CD4-positive, alpha-beta T cell treated with Interleukin-21 for 1 hour (primary cell): ENCODE measurements at places on chromosomes 16 and 17.

DNA sequence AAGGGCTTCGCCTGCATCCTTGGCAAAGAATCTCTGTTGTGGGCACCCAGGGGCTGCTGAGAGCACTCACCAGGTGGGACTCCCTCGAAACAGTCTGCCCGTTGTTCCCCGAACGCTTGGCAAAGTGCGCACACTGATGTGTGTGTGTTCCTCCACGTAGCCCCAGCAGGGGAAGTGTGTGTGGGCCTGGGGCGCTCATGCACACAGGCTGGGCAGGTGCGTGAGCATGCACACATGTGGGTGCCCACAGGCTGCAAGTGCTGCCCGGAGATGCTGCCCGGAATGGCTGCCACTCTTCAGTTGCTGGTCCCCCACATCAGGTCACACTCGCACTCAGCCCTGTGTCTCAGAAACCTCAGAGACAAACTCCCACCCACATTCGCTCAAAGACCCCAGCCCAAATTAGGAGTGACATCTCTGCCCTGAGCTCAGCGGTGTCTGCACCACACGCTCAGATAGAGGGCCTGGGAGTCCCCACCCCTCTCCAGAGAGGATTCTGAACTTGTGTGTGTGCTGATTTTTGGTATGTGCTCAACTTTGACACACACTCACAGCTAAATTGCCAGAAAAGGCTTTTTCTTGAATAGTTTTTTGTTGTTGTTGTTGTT lies 119.4 kb downstream of the MGAT5B start:
- no peak for DNase-seq

DNA sequence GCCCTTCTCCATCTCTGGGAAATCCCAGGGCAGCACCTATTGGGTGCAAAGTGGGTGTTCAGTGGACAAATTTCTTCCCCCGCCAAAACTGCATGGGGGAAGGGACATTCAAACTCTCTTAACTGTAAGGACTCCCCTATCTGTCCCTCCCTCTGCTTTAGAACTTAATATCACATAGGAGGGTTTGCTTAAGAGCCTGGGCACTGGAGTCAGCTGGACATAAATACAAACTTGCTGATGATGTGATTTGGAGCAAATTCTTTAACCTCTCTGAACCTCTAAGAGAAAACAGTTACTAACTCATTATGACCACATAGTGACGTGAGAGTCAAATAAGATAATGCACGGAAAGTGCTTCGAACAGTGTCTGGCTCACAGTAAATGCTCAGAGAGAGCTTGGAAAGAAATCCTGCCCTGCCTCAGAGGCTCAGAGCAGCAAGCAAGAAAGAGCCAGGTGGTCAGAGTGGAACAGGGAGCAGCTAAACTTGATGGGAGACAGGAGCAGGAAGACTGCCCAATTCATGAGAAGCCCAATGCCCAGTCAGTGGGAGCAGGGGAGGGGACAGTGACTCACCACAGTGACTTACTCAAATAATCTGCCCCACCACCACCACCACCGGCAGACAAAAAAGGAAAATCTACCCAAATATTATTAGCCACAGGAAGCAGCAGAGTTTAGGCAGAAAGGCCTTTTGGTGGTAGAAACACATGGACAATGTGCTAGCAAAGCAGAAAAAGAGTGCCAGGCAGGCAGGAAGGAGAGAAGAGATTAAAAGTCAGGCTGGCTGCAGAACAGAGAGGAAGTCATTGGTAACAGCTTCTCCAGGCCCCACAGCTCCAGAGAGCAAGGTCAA lies 23.9 kb upstream of the CCL1 start:
- no peak for DNase-seq

DNA sequence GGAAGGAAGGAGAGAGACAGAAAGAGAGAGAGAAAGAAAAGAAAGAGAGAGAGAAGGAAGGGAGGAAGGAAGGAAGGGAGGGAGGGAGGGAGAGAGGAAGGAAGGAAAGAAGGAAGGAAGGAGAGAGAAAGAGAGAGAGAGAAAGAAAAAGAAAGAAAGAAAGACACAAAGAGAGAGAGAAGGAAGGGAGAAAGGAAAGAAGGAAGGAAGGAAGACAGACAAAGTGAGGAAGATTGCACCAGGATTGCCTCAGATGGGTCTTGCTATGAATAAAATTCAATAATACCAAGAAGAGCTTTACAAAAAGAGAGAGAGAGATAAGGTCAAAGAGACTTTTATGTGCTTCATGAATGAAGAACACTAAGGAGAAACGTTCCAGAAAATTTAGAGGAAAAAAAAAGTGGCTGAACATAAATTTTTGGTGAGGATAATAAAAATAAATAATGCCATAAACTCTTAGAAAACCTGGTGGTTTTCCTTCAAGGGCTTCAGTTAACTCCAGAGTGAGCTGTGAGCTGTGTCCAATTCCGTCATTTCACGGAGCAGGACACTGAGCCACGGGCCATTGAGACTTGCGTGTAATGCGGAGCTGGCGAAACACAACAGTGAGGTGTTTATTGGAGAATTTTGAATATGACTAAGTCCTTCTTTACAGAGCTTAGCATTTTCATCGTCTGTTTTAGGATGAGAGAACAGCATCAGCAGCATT lies 72.7 kb upstream of the TNRC6C start:
- no peak for DNase-seq

DNA sequence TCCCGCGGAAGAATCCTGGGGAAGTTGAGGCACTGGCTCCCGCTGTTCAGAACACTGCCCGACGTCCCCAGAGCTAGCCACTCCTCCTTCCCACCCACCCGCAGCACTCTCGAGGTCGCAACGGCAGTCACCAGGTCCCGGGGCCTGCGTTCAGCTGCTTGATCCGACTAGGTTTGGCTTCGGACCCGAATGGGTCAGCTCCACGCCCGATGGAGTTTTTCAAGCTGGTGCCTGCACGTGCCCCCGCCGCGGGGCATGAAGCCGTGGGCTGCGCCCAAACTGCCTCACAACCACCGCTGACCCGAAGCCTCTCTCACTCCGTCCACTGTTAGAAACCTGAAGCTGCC lies 12.4 kb upstream of the ODF4 start:
- no peak for DNase-seq

DNA sequence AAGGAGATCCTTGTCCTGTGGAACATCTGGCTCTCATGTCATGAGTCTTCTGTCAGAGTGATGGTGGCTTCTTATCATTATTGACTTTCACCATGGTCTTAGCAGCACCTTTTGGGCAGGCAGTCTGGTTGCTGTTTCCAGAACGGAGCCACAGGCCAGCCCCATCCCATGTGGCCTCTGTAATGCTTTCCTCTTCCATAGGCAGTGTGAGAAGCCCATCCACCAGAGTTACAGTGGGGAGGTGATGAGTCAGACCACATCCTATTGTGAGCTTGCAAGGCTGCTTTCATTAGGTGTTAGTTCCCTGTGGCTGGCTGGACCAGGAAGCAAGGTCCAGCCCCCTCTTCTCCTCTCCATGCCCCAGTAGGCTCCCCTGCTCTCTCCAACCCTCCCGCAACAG lies 30.8 kb upstream of the SPACA3 start:
- DNase-seq = no peak

GRCh38 chr16:87854053-87854906 lies 15.0 kb downstream of the SLC7A5 start:
- peak; percentile 54 for DNase-seq

- peak; percentile 10 for DNase-seq
Measured at GRCh38 chr17:16443511-16444257, 28.3 kb downstream of the TRPV2 start.

- no peak for DNase-seq
Measured at GRCh38 chr16:181565-182021, 1.3 kb downstream of the HBQ1 start.

GRCh38 chr16:17743578-17743977 lies 272.8 kb upstream of the XYLT1 start:
- no peak for DNase-seq

GRCh38 chr17:77151186-77151585 lies 10.4 kb downstream of the SEC14L1 start:
- DNase-seq = no peak

DNA sequence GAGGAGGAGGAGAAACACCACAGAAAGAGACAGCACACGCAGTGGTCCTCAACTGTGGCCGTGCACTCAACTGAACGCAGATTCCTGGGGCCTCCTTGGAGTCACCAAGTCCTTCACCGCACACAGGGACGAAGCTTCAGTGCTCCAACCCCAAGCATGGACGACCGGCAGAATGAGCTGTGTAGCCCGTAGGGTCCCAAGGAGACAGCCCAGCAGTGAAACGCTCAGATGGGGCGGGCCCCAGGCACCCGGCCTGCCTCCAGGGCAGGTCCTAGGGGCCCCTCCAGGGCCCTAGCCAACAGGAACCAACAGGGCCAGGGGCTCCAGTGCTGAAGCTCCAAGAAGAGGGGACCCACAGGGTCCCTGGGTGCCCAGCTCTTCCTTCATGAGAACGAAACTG lies 13.2 kb downstream of the RAB40B start:
- DNase-seq = no peak

DNA sequence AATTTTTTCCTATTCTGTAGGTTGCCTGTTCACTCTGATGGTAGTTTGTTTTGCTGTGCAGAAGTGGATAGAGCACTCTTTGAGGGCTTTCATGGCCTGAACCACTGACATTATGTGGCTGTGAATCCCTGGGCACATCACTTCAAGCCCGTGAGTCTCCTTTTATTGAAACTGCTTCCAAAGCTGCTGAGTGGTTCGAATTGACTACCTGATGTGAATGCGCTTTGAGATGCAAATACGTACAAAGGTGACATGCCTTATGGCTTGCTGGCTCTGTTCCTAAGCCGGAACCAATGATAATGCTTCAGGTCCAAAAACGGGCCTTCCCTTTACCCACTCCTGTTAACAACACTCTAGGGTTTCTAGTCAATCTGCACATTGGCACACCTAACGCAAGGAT lies 34.3 kb downstream of the ASPA start:
- DNase-seq = no peak

DNA sequence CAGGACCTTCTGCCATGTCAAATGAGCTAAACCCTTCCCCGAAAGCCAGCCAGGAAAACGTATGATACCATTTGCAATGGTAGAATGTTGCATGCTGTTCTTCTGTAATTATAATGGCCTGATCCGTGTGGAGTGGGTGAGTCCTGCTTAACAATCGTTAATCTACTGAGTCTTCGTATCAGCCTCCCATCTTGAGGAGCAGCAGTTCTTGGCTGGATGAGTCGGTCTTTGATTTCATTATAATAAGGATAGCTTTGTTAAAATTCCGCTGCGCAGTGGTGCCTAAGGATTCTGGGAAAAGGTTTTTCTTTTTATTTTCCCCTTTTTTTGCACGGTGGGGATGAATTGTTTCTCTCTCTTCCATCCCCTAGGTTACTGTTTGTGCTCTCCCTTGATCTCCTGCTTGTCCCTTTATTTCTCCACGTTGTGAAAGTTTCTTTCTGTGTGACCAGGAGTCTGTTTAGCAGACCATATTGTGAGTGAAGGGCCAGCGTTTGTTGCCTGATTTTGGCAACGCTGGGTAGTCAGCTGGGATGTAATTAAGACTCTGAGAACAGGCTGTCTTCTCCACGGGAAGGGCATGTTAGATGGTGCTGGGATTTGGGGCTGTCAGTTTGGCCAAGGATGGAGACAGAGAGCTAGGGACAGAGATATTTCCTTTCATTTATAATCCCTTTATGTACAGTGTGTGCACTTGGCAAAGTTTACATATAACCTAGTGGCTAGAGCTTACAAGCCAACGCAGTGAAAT lies 263.0 kb downstream of the FTO start:
- DNase-seq = no peak

DNA sequence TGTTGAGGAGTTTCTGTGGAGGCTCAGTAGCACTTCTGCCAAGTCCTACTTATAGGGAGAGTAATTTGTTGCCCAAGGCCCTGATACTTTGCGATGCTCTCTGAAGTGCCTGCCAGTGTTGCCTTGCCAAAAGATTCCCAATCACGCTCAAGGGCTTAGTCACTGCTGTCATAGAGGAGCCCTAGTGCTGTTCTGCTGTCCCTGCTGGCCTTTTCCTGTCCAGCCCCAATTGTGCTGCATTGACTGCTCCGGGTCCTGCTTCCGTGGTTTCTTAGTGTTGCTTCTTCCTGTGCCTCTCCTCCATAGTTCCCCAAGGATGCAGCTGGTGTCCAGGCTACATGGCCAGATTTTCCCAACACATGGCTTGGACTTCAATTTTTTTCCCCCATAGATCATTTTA lies 13.9 kb downstream of the NUP93 start:
- DNase-seq = no peak

- no peak for DNase-seq
Measured at GRCh38 chr17:50205111-50205962, 3.9 kb upstream of the COL1A1 start.

DNA sequence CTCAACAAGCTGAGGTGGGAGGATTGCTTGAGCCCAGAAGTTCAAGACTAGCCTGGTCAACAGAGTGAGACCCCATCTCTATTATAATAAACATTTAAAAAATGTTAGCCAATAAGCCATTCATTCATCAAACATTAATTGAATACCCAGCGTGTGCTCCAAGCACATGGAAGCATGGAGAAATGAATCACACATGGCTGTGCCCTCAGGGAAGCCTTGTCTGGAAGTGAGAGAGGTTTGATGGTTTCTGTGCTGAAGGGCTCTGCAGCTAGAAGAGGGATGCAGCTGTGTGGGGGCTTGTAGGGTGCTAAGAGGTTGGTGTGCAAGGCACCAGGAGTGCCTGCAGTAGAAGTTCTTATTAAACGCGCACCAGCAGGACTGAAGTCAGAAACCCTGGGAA lies 11.2 kb downstream of the CYB5D2 start:
- no peak for DNase-seq

DNA sequence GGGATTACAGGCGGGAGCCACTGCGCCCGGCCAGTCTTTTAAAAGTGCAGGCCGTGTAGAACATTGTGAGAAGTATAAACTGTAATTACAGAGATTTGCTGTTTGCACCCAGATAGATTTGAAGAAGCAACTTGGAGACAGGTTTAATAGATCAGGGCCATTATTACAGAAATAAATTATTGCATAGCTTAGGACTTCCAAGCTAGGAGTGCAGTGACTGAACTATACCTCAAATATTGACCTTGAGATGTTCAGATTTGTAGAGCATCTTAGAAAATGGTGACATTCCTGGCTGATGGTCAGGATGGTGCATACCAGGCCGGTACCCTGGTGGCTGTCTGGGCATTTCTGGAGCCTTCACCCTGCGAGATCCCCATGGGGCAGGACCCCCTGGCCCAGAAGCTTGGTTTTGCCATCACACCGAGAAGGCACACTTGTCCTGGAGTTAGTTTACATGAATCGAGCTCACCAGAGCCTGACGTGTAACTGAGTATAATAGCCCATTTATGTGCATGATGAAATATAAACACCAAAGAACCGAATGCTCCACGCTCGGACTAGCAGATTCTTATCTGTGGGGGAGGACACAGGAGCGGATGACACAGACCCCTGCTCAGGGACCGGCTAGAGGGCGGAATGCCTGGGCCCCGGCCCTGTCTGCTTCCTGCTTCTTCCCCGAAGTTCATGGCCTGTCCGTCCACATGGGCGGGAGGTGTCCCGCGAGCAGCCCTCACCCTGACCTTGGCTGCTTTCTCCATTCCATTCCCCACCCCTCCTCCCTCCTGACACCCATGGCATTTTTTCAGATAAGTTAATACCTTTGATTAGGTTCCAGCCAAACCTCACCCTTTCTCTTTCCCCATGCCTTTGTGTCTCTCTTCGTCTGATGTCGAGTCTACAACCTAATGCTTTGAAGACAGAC lies 32.1 kb downstream of the CCDC40 start:
- no peak for DNase-seq

- no peak for DNase-seq
Measured at GRCh38 chr17:40448213-40448638, 5.0 kb downstream of the IGFBP4 start.
